ENCODE measurements at places on chromosomes 6 and 20.
A peak's percentile ranks its signal among the peaks of the same experiment; 100 is the strongest.

DNA sequence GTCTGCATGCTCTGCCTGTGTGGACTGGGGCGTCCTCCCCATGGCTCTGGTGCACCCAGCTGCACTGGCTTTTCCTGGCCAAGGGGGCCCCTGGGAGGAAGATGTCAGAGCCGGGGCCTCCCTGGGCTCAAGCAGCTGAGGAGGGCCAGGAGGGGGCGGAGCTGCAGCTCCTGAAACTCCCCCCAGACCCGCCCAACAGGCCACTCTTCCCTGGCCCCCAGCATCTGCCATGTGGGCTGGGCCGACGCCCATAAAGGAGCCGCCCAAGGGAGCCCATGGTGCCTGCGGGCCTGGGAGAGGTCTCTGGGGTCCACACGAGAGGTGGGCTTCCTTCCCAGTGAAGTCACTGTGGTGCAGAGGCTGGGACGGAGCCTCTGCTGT is 4.0 kb downstream of the RBBP8NL start:
- no peak for DNase-seq

DNA sequence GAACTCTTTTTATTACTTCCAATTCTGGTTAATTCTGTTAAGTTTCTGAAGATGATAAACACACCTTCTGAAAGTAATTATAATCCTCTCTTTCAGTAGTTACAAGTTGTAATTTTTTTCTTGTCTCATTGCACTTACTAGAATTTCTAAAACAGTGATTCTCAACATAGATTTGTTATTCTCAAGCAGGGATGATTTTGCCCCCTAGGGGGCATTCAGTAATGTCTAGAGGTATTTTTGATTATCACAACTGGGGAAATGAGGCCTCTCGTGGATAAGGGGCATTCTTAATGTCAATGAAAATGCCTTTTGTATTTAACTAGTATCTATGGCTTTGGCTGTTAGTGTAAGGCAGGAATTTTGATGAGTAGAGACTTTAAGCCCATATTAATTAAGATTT is 39.4 kb upstream of the MAFB start:
- DNase-seq = no peak

- DNase-seq = no peak
Observed at GRCh38 chr6:71138376-71138775, 150.2 kb upstream of the OGFRL1 start.

DNA sequence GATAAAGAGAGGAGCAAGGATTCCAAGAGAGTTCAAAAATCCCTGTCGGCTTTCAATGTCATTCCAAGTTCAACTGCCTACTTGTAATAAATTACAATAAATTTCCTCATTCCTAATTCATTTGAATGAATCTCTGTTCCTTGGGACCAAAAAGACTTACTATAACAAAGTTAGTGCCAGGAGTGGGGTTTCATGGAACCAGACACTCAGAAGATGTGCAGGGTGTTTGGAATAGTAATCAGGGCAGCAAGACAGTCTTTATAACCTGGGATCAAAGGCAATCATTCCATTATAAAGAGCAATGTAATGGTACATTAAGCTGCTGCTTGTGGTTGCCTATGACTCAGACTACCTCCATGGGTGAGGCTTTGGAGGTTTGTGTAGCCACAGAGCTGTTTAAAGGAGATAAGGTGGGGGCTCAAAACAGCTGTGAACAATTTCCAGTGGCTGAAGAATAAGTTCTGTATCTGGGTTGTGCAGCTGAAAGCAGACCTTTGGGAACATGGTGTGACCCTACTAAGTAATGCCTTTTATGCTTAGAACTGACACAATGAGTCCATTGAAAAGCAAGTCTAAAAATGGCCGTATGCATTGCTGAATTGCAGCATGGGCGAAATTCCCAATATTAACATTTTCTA is 159.9 kb downstream of the LINC00237 start:
- DNase-seq = no peak

- DNase-seq = no peak
Observed at GRCh38 chr6:143234734-143235133, 174.0 kb downstream of the AIG1 start.

DNA sequence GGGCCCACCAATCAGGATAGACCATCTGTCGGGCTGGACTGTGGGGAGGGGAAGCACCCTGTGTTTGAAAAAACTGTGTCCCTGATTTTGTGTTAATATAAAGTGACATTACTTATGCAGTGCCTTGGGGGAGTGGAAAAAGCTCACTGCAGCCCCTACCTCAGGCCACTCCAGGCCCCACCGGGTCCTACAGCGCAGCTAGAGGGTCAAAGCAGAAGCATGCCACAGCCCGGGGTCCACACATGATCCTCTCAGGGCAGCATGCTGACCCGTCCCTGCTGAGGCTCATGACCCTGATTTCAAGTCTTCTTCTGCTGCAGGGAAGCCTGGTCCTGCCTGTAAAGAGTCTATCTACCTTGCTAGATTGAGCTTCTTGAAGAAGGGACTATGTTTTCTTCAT is 133.0 kb upstream of the PLCB4 start:
- DNase-seq = no peak

DNA sequence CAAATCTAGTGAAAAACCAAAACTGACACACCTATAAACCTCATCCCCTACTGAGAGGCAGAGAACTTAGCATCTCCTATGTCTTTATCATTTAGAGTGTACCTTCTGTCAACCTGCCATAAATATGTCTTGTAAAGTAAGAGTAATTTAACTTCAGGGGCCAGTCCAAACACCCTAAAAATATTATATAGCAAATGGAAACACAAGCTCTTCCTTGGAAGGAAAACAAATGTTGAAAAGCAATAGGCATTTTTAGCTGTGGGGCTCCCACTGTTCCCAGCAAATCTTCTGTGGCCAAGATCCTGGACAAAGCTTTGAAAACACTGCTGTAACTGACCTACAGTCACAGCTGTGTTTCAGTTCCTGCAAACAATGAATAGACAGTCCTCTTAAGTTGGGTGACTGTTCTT is 140.0 kb upstream of the RNF217 start:
- DNase-seq = no peak

DNA sequence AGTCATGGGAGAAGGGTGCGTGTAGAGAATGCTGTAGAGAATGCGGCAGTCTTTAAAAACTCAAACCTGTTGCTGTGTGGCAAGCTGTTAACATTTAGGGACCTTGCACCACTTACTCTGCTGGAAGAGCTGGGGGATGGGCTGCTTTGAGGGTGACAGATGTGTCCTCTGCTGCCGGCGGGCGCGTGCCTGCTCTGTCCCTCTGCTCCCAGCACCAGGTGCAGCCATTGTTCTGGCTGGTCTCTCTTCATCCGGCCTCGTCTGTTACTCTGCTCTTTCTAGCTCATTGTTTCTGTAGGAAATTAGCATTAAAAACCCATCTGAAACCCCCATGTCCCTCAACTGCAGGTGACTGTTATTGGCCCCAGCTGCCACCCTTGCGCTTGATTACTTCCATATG is 78.5 kb downstream of the CBFA2T2 start:
- peak; percentile 29 for DNase-seq

DNA sequence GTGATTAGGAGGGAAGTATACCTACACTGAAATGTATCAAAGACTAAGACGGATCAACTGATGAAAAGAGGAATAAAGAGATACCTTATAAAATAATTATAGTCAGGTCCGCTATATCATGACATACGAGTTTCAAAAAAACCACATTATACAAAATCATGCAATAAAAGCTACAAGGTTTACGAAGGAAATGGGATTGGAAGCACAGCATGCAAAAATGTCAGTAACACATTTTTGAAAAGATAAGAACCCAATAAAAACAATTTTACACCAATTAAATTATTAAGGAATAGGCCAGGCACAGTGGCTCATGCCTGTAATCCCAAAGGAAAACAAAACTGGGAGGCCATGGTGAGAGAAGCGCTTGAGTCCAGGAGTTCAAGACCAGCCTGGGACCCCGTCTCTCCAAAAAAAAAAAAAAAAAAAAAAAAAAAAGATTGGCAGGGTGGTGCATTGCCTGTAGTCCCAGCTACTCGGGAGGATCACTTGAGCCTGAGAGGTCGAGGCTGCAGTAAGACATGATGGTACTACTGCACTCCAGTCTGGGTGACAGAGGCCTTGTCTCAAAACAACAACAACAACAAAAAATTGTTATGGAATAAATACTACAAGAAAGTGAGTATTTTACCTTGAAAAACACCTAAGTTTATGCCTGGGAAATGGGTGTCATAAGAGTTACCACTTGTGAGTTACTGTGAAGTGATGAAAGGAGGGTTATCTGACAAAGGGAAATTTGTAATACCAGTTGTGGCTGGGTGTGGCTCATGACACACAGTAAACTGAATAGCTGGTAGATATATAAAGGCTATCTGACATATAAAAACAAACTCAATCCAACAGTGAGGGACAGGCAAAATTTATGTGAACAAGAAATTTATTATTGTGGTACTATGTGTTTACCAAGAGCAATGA is 45.2 kb downstream of the RANBP9 start:
- no peak for DNase-seq

GRCh38 chr20:56793916-56794315 is 164.8 kb downstream of the TFAP2C start:
- no peak for DNase-seq

- DNase-seq = peak; percentile 80
Observed at GRCh38 chr6:90478789-90479602, 107.9 kb downstream of the MAP3K7 start.

DNA sequence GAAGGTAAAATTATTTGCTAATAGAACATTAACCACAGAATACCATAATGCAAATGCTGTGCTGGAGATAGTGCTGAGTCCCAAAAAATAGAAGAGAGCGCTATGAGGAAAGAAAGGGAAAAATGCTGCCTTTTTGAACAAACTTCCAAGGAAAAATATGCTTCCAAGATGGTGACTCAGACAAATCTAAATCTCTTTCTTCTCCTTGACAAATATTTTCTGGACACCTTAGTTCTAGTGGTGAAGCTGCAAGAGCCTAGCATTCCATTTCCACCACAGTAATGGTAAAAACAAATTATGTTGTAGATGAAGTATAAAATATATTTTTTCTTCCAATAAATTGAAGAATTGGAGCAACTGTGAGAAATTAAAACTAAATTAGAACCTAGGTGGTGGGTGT is 155.6 kb upstream of the TBX18 start:
- no peak for DNase-seq

DNA sequence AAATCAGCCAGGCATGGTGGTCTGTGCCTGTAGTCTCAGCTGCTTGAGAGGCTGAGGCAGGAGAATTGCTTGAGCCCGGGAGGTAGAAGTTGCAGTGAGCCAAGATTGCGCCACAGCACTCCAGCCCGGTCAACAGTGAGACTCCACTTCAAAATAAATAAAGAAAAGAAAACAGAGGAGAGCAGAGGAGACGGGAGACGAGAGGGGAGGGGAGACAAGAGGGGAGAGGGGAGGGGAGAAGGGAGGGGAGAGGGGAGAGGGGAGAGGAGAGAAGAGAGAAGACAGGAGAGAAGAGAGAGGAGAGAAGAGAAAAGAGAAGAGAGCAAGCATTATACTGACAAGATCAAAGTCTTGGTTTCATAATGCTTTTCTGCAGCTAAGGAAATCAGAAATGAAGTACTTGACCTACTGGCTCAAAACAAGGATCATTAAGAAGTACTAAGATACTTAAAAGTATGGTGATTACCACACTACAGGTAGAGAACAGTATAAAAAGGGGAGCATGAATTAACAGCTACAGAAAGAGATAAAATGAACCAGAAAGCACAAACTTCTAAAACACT is 30.5 kb downstream of the FAM8A1 start:
- DNase-seq = no peak

GRCh38 chr6:31401403-31401802 is 2.0 kb upstream of the MICA start:
- no peak for DNase-seq

DNA sequence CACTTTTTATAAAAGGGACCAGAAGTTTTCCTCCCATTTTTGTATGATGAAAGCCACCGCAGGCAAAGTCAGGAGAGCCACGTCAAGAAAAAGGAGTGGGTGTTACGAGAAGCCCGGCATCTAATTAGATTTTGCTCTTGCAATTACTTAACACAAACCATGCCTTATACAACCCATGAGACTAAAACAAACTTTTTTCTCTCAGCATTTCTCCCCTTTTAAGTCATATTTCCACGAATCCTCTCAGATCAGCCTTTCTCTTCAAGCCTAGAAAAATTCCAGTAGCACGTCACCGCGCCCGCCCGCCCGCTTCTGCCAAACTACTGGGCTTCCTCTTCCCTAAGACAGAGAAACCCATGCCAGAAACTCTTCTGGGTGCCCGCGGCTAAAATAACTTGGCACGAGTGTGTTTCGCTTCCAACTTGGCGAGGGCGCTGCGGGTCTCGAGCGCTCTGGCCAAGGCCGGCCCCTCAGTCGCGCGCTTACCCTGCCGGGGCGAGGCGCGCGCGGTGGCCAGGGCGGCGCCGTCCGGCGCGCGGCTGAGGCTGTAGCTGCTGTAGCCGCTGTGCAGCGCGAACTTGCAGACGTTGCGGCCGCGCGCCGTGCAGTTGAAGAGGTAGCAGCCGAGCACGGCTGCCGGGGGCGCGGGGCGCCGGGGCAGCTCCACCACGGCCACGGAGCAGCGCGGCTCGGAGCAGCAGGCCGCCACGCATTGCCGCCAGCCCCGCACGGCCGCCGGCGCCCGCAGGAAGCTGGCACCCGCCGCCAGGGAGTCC is 1.0 kb downstream of the LRP11 start:
- DNase-seq = peak; percentile 69

DNA sequence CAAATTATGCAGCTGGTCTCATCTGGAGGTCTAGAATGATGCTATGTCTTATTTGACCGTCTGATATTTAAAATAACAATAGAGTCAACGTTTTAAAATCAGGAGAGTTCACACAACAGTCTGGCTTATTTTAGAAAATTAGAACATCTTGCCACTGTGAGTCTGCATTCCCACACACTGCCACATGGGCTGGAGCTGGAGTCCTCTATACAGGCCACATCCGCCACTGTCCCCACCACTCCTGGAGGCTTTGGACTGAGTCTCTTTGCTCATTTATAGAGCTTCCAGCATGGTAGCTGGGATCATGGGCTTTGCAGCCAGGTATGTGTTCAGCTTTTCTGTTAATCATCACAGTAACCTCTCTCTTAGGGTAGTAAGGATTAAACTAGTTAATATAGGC is 68.8 kb upstream of the ZNFX1 start:
- no peak for DNase-seq

DNA sequence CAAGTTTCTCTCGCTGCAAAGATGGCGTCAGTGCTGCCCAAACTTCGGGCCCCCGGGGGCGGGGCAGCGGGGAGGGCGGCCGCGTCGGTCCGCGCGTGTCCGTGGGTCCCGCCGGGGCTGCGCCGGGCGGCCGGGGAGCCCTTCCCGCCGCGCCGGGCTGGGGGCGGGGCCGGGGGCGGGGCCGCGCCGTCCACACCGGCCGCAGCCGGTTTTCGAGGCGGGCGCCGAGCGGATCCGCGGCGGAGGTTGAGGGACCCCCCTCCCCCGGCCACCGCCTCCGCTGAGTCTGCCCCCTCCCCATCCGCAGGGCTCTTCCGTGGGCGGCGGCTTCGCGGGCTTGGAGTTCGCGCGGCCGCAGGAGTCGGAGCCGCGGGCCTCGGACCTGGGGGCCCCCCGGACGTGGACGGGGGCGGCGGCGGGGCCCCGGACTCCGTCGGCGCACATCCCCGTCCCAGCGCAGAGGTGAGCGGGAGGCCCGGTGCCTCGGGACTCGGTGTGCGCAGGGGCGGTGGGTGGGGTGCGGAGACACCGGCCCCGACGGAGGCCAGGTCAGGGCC is 572 bp downstream of the SLC2A4RG start:
- DNase-seq = no peak

GRCh38 chr6:149190224-149190831 is 127.2 kb upstream of the TAB2 start:
- DNase-seq = no peak
